ENCODE measurements at places on chromosomes 5 and 9.

DNA sequence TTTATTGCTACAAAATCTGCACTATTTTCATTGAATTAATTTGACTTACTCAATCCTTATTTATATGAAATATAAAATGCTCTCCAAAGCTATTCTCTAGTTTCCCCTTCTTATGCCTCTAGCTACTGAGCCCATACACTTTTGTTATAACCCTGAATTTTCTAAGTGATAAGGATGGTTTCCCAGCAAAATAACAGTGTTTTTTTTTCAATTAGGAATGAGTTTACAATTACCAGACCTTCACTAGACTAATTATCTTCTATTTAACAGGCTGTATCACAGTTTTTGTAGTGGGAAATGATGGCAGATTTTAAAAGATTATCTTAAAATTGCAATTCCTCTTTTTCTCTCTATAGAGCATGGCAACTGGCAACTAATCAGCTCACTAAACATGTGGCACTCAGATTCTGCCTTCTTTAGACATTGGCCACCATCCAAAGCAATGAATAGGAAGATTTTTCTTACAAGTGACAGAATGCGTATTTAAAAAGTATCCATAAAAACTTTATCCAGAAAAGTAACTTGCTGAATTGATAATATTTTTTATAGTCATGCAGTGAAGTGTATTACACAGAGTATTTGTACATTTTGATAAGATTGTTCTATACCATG lies 585.7 kb upstream of the ZNF608 start:
- no peak for DNase-seq

DNA sequence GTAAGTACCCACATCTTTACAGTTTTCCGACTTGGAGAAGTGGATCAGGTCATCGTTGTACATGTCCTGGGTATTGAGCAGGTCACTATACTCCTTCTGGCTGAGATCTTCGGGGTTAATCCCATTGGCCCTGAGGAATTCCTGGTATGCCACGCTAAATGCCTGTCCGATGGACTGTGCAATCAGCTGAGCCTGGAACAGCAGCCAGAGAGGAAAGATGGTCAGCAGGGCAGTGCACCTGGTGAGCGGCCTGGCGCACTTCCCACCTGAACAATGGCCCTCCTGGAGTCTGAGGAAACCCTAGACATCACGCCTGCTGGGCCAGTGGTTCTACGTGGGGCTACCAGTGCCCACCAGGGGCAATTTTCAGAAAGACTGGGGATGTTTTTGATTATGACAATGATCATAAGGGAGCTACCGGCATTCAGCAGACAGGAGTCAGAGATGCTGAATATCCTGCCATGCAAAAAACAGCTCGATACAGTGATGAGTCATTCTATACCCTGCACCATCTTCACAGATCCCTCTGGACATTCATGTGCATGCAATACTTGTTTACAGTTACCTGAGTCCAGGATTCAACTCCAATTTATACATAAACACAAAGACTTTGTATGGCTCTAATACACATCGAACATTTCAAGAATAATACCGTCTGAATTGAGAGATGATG lies 127.2 kb downstream of the ENTREP1 start:
- DNase-seq = no peak

DNA sequence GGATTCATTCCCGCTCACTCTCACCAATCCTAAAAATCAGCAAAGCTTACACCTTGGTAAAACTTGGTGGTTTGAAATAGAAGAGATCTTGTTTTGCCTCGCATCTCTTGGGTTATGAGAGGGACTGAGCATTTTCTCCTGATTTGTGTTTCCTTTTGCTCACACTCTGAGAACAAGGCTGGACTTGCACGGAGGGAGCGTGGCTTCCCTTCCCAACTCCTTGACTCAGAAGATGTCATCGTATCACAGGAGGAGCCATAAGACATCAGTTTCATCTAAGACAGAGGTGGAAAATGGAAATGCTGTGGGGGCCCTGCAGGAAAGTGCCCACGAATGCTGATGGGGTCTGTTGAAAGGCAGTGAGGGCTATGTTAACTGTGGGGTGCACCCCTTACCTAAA lies 37.4 kb downstream of the CTSL start:
- DNase-seq = no peak

GRCh38 chr5:30113542-30113941 lies 1079.9 kb upstream of the CDH6 start:
- DNase-seq = no peak

- peak; percentile 37 for DNase-seq
These were observed 5.8 kb upstream of the ST6GALNAC6 start for GRCh38 chr9:127905004-127905728.

GRCh38 chr5:151068433-151069197 lies 12.2 kb downstream of the TNIP1 start:
- DNase-seq = no peak

DNA sequence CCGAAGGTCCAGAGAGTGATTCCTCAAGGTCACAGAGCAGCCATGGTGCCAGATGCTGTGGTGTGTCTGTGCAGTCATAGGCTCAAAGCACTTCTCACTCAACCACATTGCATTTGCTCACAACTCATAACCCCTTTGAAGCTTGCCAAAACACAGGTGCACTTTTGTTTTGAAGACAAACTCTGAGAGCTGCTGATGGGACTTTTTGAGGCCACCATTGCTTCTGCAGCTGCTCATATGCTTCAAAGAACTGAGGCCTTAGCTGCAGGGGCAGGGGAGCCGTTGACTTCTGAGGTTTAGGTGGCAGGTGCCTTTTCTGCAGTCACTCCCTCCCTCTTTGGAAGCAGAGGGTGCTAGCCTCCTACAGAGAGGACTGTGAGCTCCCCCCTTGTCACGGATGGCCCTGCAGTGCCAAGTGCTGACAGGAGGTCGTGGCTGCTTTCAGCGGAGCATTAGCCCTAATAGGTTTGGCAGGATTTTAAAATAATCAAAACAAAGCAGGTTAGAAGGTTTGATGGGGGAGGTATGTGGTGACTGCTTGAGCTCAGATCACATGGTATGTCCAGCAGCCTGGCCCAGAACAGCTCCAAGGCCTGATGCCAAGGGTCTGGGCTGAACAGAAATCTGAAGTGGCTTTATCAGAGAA lies 232.1 kb downstream of the MAN2A1 start:
- DNase-seq = no peak

- DNase-seq = no peak
These were observed 163.4 kb upstream of the CD180 start for GRCh38 chr5:67360047-67360446.

- DNase-seq = no peak
These were observed 288.9 kb downstream of the RAB3C start for GRCh38 chr5:58871648-58872242.

- no peak for DNase-seq
These were observed 562.3 kb downstream of the KIF4B start for GRCh38 chr5:155575861-155576260.

DNA sequence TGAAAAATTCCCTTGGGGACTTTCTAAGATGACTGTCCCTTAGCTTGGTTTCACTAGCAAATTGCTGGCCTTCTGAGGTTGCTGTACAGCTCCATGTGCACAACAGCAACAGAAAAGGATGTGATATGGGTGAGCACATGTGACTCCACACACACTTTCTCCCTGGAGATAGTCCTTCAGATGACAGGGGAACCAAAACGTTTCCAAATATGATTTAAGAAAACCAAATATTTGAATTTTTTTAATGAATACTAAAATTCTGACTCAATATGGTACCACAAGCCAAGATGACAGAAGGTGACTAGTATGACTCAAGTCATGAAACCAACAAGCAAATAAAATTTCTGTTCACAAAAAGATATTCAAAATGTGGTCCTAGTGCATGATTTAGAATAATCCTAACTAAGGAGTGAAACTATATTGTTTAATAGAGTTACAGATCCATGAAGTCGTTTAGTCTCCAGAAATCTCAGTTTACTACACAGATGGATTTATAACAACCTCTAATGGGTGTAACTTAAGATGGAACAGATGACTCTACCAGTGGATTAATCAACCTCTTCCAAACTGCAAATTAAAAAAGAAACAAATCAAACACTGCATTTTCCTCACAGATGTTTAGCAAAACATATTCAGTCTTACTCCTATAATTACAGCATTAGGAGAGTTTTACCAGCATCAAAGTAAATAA lies 144.8 kb upstream of the PIK3R1 start:
- DNase-seq = no peak

DNA sequence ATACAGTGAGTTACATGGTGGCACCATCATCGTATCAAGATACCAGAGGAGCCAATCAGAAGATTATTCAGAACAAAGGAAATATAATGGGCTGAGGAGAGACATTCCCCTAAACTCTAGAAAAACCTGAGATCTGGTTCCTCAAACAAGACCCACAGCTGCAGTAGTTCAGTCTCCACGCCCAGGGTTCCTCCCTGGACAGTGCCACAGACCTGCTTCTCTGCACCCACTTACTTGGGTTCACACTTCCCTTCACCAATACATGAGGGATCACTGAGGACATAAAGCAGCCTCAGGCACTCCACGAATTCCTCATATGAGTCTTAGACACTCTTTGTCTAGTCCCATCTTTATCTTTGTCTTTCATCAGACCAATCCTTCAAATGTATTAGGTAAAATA lies 101.7 kb downstream of the APTX start:
- DNase-seq = no peak

- no peak for DNase-seq
These were observed 54.7 kb upstream of the TTC39B start for GRCh38 chr9:15361737-15362136.

DNA sequence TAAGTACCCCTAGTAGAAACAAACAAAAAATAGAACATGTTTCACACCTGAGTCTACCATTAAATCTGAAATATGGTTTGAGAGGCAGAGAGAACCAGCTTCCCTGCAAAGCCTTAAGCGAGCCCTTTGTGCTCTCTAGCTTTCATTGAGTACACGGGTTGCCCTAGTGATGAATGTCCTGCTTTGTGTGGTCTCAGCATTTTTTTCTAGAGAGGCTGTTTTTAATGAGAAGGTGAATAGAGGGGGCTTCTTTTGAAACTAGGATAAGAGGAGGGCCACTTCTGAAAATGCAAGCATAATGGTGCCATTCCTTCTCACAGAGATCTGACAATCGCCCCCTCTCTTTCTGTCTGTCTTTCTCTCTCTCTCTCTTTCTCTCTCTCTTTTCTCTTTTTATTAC lies 131.3 kb downstream of the MACIR start:
- DNase-seq = no peak

GRCh38 chr9:71755230-71755629 lies 13.1 kb downstream of the CEMIP2 start:
- no peak for DNase-seq

- no peak for DNase-seq
These were observed 89.9 kb upstream of the ADAMTSL1 start for GRCh38 chr9:18384066-18384465.

- DNase-seq = no peak
These were observed 451.8 kb upstream of the FTMT start for GRCh38 chr5:121399879-121400278.

DNA sequence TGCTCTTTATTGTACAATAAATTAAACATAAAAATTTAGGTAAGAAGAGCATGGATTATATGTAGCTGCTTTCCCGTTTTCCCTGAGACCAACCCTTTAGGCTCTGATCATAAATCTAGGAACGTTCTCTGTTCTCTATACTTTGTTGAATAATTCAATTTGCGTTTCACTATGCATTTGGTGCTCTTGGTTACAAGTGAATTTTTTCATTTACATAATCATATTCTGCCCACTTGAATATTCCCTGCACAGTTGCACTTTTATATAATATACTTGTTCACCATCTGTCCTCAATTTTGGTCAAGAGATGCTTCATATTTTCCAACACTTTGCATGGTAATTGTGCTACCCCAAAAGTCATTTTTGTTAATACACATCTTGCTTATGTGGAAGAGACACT lies 741.8 kb downstream of the CDH12 start:
- DNase-seq = no peak

DNA sequence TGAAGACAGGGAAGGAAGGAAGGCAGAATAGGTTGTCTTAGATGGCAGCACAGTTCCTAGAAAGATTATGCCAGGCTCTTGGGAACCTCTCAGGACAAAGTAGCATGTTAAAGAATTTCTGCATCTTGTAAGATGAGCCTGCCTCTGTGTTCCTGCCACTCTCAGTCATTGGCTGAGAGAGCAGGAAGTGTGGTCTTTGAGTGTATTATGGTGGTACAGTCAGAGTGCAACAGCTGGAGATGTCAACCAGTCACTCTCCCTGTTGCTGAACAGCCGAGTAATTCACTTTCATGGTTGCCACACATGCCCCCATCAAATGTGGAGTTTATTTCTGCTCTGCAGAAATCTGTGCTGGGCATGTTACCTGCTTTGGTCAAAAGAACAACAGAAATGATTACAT lies 659.6 kb upstream of the RIOK2 start:
- DNase-seq = no peak

GRCh38 chr9:123445116-123445515 lies 89.1 kb downstream of the CRB2 start:
- DNase-seq = no peak

GRCh38 chr5:73176250-73176649 lies 3.3 kb downstream of the TMEM174 start:
- DNase-seq = no peak

- no peak for DNase-seq
These were observed 27.5 kb downstream of the ADGRD2 start for GRCh38 chr9:124477648-124478285.

DNA sequence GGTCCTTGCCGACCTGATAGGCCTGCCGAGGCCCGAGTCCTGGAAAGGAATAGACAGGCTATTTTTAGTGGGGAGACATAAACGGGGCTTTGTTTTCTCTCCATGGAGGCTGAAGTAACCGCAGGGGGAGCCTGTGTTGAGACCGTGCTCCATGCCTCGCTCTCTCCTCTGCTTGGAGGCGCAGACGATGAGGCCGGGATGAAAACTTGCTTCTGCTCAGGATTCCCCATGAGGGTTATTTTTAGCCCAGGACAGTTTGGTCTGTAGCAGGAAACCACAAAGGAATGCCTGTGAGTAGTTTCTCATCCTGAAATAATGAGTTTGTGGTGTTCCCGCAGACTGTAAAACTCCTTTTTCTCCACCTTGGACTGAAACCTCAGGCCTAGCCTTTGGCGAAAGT lies 81.9 kb upstream of the RARS1 start:
- DNase-seq = no peak

DNA sequence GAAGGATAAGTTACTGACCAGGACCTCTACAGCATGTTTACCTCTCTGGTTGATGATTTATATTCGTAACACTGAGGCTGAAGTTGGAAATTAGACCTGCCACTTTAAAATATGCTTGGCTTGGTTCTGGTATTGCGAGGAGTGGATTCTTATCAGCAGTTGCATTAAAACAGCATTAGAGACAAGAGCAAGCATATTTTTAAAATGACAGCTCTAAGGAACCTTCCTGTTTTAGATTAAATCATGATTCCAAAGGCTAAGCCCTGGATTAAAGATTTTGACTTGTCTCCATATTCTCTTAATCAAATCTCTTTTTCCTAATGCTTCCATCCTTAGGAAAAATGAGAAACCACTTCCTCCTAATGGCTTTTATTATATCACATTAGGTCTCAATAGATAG lies 277.8 kb downstream of the KCTD16 start:
- DNase-seq = no peak

DNA sequence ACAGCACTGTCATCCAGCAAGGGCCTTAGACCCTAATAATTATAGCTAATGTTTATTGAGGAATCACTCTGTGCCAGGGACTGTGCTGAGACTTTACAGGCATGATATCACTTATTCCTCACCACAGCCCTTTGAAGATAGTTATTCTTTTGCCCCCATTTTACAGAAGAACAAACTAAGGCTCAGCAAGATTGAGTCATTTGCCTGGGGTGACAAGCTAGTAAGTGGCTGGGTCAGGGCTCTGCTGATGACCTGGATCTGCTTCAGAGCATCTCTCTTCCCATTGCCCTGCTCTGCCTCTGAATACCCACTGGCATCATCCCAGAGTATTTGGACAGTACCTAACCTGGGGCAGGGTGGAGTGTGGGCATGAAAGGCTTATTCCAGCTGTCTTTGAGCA lies 11.8 kb downstream of the JADE2 start:
- no peak for DNase-seq

Data from activated CD8-positive, alpha-beta memory T cell treated with anti-CD3 and anti-CD28 coated beads for 4 hours (primary cell).